ENCODE measurements at places on chromosomes 11 and 22.

- no peak for DNase-seq
These were observed 19.4 kb upstream of the TMA7B start for GRCh38 chr22:39940757-39941305.

GRCh38 chr11:4697585-4697984 lies at the start of gene OR51E2:
Gene OR51E2 (minus strand): TSS chr11:4697853. CDS start chr11:4682711, 15,142 bp downstream.
- DNase-seq = peak; percentile 22

- no peak for DNase-seq
These were observed 14.1 kb downstream of the CSDC2 start for GRCh38 chr22:41574847-41575381.

- no peak for DNase-seq
These were observed 74.6 kb upstream of the FAT3 start for GRCh38 chr11:92149996-92150395.

- DNase-seq = no peak
These were observed 107.3 kb downstream of the BRD1 start for GRCh38 chr22:49720279-49720959.

DNA sequence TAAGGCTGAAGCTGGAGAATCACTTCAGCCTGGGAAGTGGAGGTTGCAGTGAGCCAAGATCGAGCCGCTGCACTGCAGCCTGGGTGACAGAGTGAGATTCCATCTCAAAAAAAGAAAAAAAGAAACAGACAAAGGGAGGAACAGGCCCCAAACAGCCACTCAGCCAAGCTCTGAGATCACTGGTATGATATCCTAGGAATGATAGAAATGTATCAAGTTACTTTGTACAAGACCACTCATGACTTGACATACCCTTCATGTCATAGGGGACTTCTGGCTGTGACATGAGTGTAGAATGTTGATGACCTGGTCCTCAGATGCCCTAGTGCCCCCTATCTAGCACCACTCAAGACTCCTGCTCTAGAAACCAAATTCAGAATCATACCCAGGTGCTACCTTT lies 216.5 kb downstream of the NAV2 start:
- peak; percentile 32 for DNase-seq

Data from foreskin fibroblast (primary cell).